IMR-90 (cell line): ENCODE measurements at places on chromosomes 4 and X. TPM values are rescaled to one million over a fixed set of nuclear protein-coding genes. Genes with fewer than 3 reads are reported as not detected.

Gene HPSE
- polyA plus RNA-seq, result 0.09 TPM in 2 replicates

GRCh38 chr4:55364691-55365344, 18.8 kb downstream of the SRD5A3 start:
- DNase-seq, result no peak

GRCh38 chr4:102163404-102164140, 181.7 kb downstream of the SLC39A8 start:
- DNase-seq, result no peak

- no peak for DNase-seq
These were observed 76.3 kb downstream of the DCHS2 start for GRCh38 chr4:154415313-154415712.

Gene TMEM156
- polyA plus RNA-seq, result 0.53 and 0.82 TPM in 2 replicates

DNA sequence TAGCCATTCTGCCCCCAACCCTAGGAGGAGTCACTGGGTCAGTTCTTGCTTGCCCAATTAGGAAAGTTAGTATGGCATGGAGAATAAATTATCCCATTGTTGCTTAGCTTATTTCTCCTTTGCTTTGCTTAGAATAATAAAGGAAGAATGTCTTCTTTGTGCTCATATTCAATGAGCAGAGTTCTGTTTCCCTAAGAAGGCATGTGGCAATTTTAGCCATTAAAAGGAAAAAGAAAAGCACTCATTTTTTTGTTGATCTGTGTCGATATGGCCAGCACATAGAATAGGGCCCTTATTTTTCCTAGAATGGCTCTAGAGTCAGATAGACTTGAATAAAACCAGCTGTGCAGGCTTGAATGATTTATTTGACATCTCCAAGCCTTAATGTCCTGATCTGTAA, 166.4 kb upstream of the PPARGC1A start:
- no peak for DNase-seq
